Heart left ventricle (tissue), 16 donors: ENCODE measurements at places on chromosomes 7 and 10. TPM values are rescaled to one million over a fixed set of nuclear protein-coding genes. Genes with fewer than 3 reads are reported as not detected.

DNA sequence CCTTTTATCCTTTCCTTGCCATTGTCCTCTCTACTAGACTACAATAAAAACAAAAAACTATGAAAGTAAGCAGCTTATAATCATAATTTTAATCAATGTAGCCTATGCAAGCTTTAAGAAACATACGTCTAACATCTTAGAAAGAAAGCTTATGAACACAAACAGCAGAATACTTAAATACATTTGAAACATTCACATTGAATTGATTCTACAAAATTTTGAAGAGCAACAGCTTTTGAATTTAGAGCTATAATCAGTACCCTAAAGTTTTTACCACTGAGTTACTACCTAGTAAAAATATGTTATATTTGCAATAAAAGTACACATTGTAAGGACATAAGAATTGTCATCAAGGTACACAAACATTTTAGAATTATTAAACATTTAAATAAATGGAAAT, 7.2 kb downstream of the MEOX2 start:
- no peak for DNase-seq

The UMAD1 gene
- 14.1 TPM for total RNA-seq

GRCh38 chr10:64486149-64486548, 964.9 kb downstream of the REEP3 start:
- no peak for DNase-seq

- DNase-seq, result peak; percentile 51
Measured at GRCh38 chr10:3068968-3069737, 1.8 kb downstream of the PFKP start.

DNA sequence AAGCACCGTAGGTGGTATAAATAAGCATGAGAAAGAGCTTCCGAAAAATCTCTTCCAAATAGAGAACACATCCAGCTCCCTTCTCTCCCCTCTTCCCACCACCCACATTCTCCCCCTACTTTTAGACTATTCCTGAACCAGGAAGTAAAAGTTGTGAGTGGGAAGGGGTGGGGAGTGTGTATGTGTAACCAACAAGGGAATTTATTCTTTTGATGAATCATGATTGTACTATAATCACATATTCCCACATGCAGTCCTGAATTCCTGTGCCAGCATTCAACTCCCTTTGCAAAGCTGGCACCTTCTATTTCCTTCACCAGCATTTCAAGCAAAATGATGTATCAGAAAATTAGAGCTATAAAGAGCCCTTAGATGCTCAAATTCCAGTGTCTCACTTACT, 230.6 kb upstream of the CHRM2 start:
- DNase-seq, result no peak

DNA sequence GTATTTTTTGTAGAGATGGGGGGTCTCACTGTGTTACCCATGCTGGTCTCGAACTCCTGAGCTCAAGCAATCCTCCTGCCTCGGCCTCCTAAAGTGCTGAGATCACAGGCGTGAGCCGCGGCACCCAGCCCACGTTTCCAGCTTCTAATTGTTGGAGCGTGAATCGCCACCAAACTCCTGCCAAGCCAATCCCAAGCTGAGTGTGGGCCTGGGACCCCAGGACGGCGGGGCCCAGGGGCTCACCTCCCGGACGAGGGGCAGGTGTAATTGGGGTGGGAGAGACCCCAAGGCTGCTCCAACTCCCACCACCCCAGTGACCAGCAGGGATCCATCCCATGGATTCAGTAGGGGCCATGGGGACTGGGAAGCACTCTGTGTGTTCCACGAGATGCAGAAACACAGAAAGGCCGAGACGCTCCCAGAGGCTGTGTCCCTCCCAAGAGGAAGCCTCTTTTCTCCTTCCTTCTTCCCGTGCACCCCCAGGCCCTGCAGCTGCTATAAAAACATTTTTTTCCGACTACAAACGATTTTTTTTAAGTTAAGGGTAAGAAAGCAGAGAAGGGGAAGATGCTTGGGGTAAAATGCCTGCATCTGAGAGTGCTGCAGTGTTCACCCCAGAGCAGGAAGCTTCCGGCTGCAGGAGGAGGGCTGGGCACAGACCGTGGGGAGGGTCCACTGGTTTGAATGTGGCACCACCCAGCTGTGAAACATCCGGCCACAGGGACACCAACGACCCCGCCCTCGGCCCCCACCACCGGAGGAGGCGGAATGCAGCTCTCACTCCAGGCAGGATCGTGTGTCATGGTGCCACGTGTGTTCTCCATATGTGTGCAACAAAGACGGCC, 76.5 kb downstream of the MICALL2 start:
- DNase-seq, result no peak
